Activated CD4-positive, alpha-beta T cell treated with anti-CD3 and anti-CD28 coated beads for 4 hours (primary cell): ENCODE measurements at places on chromosomes 2 and 18.

DNA sequence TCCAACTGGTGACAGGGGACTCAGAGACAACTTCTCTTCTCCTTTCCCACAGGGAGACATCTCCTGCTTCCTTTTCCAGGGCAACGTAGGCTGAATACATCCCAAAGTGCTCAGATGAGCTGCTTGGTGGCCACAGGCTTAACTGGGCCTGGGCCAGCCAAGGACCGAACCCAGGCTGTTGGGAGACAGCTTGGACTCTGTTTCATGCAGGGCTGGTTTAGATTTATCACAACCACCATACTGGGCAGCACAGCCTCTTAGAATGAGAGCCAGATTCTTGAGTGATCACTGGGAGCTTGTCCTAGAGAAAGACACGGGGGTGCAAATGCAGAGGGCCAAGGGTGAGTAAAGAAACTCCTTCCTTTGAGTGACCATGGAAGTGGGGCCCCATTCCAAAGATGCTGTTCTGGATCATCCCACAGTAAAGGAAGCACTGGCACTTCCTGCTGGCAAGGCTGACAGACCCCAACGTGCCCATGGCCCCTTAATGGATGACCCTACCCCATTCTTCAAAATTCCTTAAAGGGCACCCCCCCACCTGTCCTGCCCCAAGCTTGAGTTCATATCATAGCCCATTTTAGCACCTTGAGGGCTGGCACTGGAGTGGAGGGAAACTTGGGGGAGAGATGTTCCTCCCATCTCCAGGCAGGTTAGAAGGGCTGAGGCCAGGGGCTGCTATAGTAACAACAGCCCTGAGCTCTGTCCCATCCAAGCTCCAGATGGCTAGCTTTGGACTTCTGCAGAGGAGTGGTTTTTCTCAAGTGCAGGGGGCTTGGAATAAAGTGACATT, 84.1 kb downstream of the CAPN13 start:
- no peak for DNase-seq

DNA sequence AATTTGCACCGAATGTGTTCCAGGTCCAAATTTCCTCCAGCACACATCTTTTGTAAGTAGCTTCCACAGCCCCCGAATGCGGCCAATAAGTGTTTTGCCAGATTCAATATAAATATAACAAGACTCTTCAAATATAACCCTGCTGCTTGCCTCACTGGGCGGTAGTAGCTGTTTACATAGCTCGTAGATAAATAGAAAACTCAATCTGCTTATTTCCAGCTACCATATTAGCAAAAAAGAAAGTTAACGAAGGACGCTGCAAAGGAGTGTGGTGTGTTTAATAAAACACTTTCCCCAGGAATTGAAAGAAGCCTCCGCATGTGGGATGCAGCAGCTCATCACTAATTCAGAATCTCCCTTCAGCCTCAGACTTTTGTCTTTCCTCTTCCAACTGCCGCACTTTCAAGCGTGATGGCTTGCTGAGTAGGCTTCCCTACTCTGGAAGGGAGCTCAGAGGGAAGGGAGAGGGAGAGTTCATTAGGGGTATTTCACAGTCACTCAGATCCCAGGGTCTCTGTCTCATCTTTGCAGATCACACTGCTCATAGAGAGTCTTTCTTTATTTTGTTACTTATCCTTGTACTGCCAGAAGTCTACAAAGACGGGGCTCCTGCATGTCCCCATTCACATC, 367.0 kb downstream of the RND3 start:
- DNase-seq, result no peak

DNA sequence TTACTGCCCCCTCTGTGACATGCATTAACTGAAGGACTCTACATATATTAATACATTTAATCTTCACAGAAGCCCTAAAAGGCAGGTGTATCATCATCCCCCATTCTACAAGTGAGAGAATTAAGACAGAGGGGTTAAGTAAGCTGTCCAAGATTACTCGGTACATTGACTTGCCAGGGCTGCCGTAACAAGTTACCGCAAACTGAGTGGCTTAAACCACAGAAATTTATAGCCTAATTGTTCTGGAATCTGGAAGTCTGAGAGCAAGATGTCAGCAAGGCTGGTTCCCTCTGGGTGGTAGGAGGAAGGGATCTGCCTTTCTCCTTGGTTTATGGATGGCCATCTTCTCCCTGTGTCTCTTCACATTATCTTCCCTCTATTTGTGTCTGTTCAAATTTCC, 605.5 kb downstream of the EPHA4 start:
- DNase-seq, result no peak

DNA sequence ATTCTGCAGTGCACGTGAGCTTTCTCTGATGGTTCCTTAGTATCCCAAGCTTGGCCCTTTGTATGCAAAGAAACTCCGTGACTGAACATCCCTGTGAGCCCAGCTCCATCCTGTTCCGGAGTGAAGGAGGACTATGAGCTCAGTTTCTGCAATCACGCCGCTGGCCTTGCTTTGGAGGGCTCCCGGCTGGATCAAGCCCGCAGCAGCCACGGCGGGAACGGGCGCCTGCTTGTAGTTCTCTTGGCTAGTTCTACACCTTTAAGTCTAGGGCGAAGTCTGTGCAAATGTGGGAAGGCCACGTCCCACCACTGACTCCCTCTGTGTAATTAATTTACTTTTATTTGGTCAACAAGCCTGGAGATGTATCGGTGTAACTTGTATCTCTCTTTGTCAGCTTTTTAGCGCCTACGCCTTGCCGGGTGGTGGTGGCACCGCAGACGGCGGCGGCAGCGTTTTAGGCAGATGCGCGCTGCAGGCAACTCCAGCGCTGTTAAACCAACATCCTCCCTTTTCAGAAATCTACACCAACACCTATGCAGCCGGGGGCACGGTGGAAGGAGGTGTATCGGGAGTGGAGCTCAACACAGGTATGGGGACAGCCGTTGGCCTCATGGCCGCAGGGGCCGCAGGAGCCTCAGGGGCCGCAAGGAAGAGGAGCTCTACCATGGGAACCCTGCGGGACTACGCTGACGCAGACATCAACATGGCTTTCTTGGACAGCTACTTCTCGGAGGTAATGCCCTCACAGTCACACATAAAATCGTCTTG, 34.3 kb downstream of the DSG4 start:
- DNase-seq, result no peak

DNA sequence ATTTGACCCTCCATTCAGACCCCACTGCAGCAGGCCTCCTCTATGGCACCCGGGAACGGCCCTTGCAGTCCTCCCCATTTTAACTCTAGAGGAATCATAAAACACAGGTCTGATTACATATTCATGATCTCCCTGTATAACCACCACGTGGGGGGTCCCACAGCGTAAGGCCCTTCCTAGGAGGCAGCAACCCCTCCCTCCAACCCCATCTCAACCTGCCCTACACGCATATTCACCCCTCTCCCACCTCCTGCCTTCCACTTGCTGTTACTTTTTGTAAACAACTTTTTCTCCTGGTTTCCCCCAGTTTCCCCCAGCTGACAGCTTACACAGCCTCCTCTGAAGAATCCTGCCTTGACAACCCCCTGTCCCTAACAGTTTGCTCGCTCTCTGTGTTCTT, 85.1 kb upstream of the FOXI3 start:
- no peak for DNase-seq

GRCh38 chr2:181655519-181655918, 1.4 kb downstream of the CERKL start:
- DNase-seq, result no peak

- no peak for DNase-seq
These were observed 162.6 kb upstream of the SLC39A10 start for GRCh38 chr2:195494451-195494850.
